CD4-positive, alpha-beta T cell (primary cell): ENCODE measurements at places on chromosomes 6 and 20.
A peak's percentile ranks its signal among the peaks of the same experiment; 100 is the strongest.

DNA sequence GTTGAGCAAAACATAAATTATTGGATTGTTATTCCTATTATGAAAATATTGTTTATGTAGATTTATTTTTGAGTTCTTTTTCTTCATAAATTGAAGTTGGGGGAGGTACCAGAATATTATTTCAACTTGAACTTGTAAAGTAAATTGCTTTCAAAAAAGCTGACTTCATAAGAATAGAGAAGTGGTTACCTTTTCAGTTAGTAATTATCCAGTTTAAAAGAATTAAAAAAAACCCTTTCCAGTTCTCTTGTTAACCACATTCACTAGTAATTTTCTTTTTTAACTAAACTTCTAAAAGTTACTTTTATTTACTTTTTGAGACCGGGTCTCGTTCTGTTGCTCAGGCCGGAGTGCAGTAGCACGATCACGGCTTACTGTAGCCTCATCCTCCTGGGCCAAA, 124.3 kb downstream of the CDKAL1 start:
- no peak for DNase-seq

GRCh38 chr6:149965194-149966020, 1.7 kb downstream of the ULBP1 start:
- DNase-seq = peak; percentile 48

GRCh38 chr6:124857746-124858145, 104.5 kb upstream of the RNF217 start:
- DNase-seq = no peak

DNA sequence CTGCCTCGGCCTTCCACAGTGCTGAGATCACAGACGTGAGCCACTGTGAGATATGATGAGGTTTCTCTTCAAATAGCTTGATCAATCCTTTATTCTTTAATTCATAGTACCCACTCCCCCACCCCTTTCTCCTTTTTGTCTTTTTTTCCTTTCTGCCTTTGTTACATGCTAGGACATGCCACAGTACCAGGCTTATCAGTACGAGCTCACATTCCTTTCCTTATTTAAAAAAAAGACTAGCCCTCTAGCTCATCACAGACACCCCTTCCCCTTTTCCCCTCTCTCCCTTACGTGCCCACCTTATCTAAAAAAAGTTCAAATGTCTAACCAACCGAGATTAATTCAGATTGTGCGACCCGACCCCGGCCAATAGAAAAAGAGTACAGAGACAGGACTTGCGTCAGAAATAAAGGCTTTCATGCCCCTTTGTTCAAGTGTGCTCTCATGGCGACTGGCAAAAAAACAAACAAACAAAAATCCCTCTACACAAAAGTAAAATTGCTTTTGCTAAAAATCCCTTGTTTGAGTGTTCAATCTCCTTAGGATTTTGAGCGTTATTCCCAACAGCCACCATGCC, 49.2 kb downstream of the MRAP2 start:
- DNase-seq = no peak

GRCh38 chr6:97717086-97717485, 434.1 kb upstream of the MMS22L start:
- DNase-seq = no peak
